ENCODE measurements at places on chromosomes 16 and 17.

DNA sequence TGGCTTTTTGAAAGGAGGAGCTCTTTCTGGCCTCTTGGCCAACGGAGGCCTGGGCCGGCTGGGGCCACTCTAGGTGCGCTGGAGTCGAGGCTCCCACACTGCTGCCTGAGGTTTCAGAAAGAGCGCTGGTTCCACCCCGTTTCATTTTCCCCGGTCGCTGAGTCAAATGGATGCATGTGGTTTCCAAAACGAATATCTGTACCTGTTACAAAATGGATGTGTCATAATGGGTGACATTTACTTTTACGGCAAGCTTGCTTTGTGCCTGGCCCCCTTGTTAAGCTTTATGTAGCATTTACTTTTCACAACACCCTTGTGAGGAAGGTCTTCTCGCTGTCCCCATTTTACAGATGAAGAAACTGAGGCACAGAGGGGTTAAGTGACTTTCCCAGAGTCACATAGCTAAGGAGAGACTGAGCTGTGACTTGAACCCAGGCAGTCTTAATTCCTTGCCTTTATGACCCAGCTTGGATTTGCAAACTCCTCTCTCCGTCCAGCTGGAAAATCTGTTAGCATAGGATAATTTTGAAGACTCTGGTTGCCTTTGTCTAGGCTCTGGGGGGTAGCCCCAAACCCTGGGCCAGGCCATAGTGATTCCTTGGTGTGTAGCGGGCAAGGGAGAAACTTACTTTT is 10.6 kb downstream of the KSR1 start:
- no peak for DNase-seq

- DNase-seq = no peak
Measured at GRCh38 chr17:70848785-70849184, 679.5 kb downstream of the KCNJ2 start.

DNA sequence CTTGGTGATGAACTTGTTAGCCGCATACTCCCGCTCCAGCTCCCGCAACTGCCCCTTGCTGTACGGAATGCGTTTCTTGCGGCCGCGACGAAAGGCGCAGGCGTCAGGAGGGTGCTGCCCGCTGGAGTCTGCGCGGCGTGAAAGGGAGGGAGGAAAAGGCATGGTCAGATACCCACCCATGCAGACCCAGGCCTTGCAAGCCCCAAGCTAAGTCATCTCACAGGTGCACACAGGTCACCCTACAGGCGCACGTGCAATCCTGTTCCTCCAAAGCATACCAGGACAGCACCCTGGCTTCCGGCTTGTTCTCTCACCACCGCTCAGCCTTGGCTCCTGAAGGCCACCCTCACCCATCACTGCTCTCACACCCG is 1.6 kb downstream of the HOXB13 start:
- DNase-seq = no peak

DNA sequence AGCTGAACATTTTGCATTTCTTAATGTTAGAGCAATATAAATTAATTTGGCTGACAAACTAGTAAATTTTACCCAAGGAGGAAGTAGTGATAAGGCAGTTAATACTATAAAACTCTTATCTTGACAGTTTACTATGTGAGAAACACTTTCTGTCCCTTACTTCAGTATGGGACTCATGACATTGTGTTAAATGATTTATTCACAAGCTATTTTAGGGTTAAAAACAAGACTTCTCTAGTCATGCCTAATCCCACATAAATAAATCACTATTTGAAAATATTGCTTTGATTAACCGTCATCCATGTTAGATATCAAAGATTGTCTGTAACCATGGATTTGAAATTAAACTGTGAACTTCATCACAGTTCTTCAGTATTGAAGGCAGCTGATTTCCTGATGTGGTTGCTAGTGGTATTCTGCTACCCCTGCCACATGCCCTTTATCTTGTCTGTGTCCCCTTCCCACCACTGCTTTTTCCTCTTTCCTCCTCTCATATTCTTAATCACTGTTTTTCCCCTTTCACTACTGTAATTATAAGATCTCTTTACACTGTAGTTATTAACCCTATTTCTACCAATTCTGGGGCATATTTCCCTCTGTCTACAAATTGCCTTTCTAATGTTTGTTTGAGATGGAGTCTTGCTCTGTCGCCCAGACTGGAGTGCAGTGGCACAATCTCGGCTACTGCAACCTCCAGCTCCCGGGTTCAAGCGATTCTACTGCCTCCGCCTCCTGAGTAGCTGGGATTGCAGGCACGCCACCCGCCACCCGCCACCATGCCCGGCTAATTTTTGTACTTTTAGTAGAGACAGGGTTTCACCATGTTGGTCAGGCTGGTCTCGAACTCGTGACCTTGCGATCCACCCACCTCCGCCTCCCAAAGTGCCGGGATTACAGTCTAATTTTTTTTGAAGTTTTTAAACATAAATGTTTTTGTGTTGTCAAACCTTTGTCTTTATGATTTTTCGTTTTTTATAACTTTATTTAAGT is 95.6 kb downstream of the STXBP4 start:
- DNase-seq = no peak

- no peak for DNase-seq
Measured at GRCh38 chr16:89378947-89379771, 111.2 kb downstream of the ANKRD11 start.

DNA sequence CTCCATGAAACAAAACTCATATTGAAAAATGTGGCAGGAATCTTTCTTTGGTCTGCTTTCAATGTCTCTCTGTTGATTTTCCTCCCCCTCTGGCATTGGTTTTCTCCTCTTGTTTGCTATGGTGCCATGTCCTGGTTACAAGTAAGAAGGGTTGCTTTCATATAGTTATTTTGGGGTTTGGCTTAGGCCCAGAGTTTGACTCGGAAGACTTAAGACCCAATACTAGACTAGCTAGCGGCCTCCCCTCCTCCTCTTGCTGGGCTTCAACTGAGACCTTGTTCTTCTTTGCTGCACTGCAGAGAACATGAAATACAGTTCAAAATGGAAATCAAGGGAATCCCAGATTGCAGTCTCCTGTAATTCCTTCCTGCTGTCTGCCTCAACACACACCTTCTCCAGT is 30.0 kb upstream of the CLEC18A start:
- DNase-seq = no peak

DNA sequence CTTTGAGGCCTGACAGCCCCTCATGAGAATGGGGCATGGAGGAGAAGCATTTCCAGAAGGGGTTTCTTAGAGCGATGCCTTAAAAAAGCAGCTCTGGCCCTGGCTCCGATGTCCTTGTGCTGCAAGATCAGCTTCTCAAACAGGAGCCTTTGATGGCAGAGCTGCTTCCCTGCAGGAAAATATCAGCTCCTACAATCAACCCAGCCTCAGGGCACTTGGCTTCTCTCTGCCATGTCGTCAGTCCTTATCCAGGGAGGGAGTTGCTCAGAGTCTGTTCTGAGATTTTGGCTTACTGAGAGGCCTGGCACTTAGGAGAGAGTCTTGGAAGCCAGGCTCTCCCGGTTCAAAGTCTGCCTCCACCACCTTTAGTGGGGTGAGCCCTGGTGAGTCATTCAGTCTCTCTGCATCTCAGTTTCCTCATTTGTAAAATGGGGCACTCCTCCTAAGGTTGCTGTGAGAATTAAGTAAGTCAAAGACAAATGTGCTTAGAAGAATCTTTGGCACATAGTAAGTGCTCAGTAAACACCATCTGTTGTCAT is 184.4 kb downstream of the HAPSTR1 start:
- DNase-seq = no peak

DNA sequence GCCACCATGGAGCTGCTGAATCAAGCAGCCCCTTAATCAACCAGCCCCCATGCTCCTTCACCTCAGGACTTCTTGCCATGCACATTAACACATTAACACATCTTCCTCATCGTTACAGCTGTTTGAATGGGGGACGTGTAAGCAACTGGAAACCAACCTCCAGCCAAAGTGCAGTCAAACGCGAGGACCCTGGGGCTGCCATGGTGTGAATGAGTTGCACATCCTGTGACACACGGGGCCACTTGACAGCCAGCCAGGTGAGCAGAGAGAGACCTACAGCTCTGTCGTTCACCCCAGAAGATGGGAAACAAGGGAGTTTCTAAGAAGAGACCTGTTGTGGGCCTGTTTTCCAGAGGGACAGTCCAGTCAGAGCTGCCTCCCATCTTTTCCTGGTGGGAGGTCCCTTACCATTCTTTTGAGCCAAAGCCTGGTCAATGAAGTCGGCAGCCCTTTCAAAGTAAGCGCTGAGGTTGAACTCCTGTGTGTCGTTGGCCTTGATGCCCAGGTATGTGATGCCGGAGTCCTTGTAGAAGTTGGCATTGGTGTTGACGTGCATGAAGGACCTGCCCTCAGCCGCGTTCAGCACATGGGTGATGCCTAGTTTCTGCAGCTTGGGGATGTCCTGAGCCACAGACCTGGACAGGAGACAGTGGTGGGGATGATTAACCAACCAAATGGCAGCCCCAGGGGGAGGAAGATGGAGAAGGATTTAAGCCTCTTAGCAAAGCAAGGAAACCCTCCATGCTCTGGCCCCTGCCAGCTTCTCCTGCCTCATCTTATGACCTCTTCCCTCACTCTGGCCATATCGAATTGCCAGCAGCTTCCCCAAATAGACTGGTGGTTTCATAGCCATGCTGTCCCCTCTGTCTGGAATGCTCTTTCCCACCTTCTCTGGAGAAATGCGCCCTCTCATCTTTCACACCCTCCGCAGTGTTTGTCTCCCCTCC is 4.2 kb downstream of the DUSP3 start:
- no peak for DNase-seq

GRCh38 chr17:80163336-80163735 is 6.5 kb upstream of the CARD14 start:
- no peak for DNase-seq

DNA sequence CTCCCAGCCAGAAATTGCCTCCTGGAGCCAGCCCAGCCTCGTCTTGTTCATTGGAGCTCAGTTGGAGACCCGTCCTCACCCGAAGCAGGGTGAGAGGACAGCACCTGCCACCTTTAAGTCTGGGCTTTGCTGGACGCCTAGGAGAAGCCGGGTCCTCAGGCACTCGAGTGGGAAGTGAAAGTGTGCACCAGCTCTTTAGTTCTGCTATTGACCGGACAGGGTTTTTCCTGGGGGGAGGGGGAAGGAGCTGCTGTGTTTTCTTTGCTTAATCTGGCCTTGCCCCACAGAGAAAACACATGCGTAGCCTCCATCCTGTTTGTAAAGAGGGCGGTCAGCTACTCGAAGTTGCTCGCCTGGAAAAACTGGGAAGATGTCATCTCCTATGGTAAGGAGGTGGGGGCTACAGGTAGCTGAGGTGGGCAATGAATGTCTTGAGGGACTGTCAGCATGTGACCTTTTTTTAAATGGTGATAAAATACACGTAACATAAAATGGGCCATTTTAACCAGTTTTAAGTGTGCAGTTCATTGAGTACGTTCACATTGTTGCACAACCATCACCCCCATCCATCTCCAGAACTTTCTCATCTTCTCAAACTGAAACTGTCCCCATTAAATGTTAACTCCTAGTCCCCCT is 34.4 kb downstream of the CMIP start:
- no peak for DNase-seq

DNA sequence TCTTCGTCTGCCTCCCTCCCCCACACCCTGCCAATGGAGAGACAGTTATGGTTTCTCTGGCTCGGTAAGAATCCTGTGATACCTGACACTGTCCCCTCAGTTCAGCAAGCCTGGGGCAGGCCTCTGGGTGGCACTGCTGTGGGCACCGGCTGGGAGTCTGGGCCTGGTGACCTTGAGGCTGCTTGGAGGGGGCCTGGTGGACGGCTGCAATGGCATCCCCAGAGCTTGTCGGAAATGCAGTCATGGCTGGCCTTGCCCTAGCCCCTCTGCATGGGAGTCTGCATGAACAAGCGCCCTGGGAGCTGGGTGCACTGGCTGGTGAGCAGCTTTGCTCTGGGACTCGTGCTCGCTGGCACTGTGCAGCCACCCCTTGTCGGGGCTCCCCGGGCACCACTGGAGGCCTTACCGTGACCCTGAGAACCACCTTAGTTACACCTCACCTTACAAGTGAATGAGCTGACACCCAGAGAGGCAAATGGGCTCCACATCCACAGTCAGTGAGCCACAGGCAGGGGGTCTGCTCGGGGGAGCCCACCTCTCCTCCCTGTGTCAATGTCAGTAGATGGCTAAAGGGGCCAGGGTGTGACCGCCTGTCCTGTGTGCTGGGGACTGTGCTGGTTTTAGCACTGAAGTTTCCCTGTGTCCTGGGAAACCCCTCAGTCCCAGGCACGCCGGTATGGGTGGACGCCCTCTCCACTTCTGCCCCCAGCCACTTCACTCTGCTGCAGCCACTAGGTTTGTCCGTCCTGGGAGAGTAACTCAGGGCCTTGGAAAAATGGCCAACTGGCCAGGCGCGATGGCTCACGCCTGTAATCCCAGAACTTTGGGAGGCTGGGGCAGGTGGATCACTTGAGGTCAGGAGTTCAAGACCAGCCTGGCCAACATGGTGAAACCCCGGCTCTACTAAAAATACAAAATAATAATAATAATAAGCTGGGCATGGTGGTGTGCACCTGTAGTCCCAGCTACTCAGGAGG is 1.4 kb downstream of the LGALS3BP start:
- DNase-seq = no peak

GRCh38 chr16:76114681-76115080 is 162.5 kb upstream of the CNTNAP4 start:
- no peak for DNase-seq

DNA sequence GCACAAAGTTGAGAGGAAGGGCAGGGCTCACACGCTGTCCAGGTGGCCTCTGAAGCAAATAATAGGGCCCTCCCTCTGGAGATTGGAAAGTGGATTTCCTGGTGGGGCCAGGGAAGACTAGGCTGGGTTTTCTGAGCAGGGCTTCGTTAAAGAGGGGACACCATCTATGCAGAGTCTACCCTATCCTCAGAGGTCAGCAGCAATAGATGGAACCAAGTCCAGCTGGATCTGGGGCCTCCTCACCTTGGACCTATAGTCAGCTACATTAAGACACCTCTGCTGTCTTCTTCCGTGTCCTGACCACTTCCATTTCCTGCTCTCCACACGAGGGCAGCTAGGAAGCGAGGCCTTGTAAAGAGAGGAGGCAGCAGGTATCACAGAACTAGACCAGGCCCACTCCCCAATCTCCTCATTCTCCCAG is 14.7 kb upstream of the ST6GALNAC1 start:
- no peak for DNase-seq

GRCh38 chr17:728911-729310 is 3.5 kb upstream of the TLCD3A start:
- DNase-seq = no peak

Measured in NCI-H2107 (cell line).